ENCODE measurements at places on chromosomes 7 and 10.

DNA sequence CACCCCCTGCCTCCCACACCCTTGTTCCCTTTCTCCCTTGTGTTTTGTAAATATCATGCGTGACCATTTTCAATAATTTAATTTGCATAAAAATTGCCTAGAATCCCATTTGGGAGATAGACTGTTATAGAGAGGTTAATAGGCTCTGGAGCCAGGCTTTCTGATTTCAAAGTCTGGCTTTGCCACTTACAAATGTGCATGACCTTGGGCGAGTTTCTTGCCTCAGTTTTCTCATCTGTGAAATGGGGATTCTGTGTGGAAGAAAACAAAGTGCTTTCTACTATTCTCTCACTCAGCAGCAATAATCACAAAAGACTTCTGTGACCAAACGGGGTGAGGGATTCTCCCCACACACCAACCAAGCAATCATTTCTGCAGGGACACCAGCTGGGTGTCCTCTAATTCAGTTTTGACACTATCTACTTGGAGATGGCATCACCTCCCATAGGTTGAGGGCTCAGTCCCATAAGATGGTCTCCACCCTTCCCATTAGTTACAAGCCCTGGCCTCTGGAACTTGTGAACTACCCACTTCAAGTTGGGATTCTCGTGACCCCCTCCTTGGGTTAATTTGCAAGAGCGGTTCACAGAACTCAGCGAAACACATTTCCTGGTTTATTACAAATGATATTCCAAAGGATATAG, 3.5 kb upstream of the ZNF22 start:
- DNase-seq = no peak

GRCh38 chr10:71972746-71973695, 8.8 kb downstream of the CHST3 start:
- DNase-seq = no peak

DNA sequence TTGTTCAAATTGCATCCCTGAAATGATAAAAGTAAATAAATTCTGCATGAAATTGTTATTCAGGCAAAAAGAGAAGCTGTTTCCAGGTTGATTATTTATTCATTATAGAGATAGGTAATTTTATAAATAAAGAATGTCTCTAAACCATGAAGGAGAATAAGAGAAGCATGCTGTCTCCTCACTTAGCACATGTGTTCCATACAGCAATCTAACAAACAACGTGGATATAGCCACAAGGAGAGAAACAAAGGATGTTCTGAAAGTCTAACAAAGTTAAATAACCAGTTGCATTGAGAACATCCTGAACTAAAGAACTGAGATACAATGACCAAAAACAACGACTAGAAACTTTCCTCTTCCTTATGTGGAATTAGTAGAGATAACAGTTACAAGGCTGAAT, 50.8 kb downstream of the NEBL start:
- no peak for DNase-seq

- DNase-seq = peak; percentile 36
Measured at GRCh38 chr7:97064972-97065587, 40.4 kb upstream of the DLX5 start.

GRCh38 chr7:78970440-78970916, 483.0 kb downstream of the MAGI2 start:
- no peak for DNase-seq

Data from dermis microvascular lymphatic vessel endothelial cell (primary cell).